ENCODE measurements at places on chromosomes 4 and X. TPM values are rescaled to one million over a fixed set of nuclear protein-coding genes. Genes with fewer than 3 reads are reported as not detected.

The FAM241A gene
- 2.7 TPM for total RNA-seq

The SLC26A1 gene
- 0.55 TPM for total RNA-seq

The GLRB gene
- total RNA-seq: not detected

The RADX gene
- 16.2 TPM for total RNA-seq

The PDHA1 gene
- total RNA-seq: 124 TPM

DNA sequence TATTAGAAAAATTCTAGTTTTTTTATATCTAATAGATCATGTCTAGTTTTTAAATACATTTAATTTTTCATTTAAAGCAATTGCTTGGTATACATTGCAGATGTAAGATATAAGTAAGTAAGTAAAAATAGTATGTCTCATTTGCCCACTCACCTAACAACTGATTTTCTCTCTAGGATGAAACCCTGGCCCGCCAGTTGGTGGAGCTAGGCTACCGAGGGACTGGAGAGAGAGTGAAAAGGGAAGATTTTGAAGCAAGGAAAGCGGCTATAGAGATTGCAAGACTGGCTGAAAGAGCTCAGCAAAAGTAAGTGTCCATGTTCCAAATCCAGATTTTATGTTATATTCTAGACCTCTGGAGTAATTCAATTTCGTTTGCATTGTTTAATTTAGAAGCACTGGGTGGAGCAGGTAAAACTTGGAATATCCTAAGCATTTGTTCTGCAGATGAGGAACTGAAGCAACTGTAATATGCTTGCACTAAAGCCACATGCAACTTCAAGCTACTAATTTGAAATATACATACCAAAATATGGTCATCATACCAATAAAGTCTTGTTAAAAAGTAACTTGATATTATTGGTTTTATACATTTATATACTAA lies 27.1 kb downstream of the CFAP299 start:
- no peak overlapping the region for H3K27ac ChIP-seq
- no peaks in the 10 kb centered on the region for H3K36me3 ChIP-seq
- peaks cover 4% of the 10 kb centered on the region for H3K4me1 ChIP-seq
- peak; percentile 31 for DNase-seq
- H3K4me3 ChIP-seq: no peak overlapping the region
- peaks cover 6% of the 10 kb centered on the region for H3K27me3 ChIP-seq

DNA sequence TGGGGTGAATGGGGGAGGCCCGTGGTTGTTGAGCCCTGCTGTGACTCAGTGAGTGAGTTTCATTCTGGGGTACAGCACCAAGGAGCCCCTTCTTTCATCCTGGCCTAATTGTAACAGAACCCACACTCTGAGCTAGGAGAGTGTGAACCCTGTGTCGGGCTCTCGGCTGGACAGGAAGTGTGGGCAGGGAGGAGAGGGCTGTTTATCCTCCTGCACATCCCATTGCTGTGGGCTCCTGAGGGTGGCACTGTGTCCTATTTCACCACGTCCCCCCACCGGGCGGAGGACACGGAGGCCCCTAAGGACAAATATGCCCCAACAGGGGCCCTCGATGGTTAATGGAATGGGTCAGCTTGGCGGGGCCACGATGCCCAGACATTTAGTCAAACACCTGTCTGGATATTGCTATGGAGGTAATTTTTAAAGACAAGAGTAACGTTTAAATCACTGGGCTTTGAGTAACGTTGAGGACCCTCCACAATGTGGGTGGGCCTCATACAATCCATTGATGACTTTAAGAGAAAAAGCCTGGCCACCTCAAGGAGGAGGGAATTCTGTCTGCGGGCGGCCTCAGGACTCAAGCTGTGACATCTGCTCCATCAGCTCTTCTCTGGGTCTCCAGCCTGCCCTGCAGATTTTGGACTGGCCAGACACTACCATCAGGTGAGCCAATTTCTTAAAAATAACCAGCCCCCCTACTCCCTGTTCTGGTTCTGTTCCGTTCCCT lies 46.1 kb upstream of the SORCS2 start:
- H3K36me3 ChIP-seq: no peaks in the 10 kb centered on the region
- H3K27me3 ChIP-seq: peaks cover 4% of the 10 kb centered on the region

DNA sequence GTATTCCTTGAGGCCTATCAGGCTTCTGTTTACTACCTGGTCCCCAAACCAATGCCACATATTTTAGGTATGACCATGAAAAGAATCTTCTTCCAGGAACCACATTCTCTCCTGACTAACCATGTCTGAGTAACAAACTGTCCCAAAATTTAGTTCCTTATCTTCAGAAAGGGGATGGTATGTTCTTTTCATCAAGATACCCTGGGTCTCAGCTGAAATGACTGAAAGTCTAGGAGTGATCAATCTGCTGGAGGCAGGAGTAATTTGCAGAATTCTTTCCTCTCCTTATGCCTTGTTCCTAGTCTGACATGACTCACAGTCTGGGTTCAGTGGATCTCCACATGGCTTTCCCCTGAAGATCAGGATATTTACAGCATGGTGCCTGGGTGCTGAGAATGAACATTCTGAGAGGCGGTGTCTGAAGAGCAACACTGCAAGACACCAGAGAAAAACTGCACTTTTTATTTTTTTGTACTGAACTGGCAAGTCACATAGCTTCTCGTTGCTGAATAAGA lies 665.5 kb downstream of the TLL1 start:
- no peaks in the 10 kb centered on the region for H3K4me1 ChIP-seq
- H3K27ac ChIP-seq: no peak overlapping the region
- H3K36me3 ChIP-seq: no peaks in the 10 kb centered on the region
- H3K4me3 ChIP-seq: no peak overlapping the region
- H3K27me3 ChIP-seq: no peaks in the 10 kb centered on the region

GRCh38 chrX:134006484-134007161 lies 21.2 kb upstream of the GPC3 start:
- H3K4me1 ChIP-seq: no peaks in the 10 kb centered on the region
- H3K27me3 ChIP-seq: no peaks in the 10 kb centered on the region
- no peaks in the 10 kb centered on the region for H3K36me3 ChIP-seq
- H3K4me3 ChIP-seq: no peak overlapping the region

GRCh38 chr4:54017974-54018373 lies 46.4 kb downstream of the CHIC2 start:
- no peaks in the 10 kb centered on the region for H3K27me3 ChIP-seq
- no peak overlapping the region for H3K4me3 ChIP-seq
- DNase-seq: no peak
- peaks cover 3% of the 10 kb centered on the region for H3K4me1 ChIP-seq
- H3K27ac ChIP-seq: no peak overlapping the region

GRCh38 chr4:98786866-98787265 lies 128.5 kb upstream of the TSPAN5 start:
- no peaks in the 10 kb centered on the region for H3K27me3 ChIP-seq
- H3K4me1 ChIP-seq: no peaks in the 10 kb centered on the region
- H3K36me3 ChIP-seq: no peaks in the 10 kb centered on the region

GRCh38 chrX:48802089-48802904 lies 430 bp downstream of the HDAC6 start:
- H3K4me3 ChIP-seq: peak overlapping the region; percentile 36
- no peak for DNase-seq
- peaks cover 7% of the 10 kb centered on the region for H3K36me3 ChIP-seq

DNA sequence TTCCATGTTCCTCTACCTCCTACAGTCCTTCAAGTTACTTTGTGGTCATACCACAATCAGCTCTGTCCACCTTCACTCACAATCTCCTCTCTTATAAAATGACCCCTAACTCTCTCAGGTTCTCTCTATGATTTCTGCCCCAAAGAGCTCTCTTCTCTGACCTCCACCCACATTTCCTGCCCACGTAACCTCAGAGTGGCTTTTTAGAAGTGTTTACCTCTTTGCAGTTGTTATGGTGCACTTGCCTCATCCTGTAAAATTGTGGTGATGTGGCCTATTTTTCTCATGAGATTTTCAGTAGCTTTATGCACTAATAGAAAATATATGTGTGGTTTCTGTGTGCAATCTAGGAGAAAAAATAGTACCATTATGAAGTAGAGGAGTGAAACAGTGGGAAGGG lies 215.8 kb downstream of the PACRGL start:
- no peak overlapping the region for H3K27ac ChIP-seq
- no peaks in the 10 kb centered on the region for H3K36me3 ChIP-seq
- no peak overlapping the region for H3K4me3 ChIP-seq
- H3K4me1 ChIP-seq: peaks cover 13% of the 10 kb centered on the region
- H3K27me3 ChIP-seq: no peaks in the 10 kb centered on the region

DNA sequence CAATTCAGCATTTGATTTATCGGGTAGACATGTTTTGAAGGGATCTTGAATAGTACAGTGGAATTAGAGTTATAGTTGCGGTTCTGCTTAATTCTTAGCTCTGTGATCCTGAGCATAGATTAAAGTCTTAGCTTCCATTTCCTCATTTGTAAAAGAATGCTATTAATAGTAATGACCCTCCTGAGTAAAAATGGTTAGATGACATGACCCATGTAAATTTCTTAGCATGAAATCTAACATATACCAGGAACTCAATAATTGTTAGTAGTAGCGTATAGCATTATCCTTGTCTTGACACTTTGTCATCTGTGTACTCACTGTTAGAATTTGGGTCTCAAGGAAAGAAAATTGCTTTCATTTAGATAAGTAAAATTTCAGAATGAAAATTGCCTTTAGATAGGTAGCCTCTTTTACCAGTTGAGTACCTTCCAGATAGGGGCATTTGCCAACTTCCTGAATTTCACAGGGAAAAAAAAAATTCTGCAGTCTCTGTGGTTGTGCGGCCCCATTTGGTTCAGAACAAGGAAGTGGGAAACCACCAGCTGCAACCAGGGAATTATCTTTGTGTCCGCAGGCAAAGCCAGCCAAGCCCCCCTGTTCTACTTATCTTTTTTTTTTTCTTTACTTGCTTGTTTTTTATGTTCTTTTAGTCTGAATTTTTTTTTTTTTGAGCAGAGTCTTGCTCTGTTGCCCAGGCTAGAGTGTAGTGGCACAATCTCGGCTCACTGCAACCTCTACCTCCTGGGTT lies 86.9 kb downstream of the TMEM164 start:
- no peak overlapping the region for H3K27ac ChIP-seq
- H3K4me1 ChIP-seq: no peaks in the 10 kb centered on the region
- H3K4me3 ChIP-seq: no peak overlapping the region
- H3K27me3 ChIP-seq: no peaks in the 10 kb centered on the region

DNA sequence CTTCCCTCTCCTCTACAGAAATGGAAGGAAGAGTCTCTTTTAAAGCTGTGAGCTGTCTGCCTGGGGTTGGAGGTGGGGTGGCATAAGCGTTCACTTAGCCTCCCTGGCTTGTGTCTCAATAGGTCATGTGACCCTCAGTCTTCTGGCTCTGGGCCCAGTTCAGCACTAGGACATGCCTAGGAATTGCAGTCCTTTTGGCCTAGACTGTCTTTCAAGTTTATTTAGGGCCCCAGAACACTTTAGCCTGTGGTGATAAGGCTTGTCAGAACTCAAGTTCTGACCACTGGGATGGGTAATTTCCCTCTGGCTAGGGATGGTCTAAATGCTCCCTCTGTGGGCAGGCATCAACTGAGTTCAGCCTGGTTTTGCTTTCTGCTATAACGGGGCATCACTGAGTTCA lies 34.3 kb upstream of the ARMCX4 start:
- no peak overlapping the region for H3K4me3 ChIP-seq
- no peaks in the 10 kb centered on the region for H3K4me1 ChIP-seq
- no peak for DNase-seq
- no peaks in the 10 kb centered on the region for H3K36me3 ChIP-seq
- no peaks in the 10 kb centered on the region for H3K27me3 ChIP-seq
- no peak overlapping the region for H3K27ac ChIP-seq

- no peaks in the 10 kb centered on the region for H3K4me1 ChIP-seq
- H3K4me3 ChIP-seq: no peak overlapping the region
- no peak overlapping the region for H3K27ac ChIP-seq
- DNase-seq: no peak
- H3K36me3 ChIP-seq: no peaks in the 10 kb centered on the region
Measured at GRCh38 chr4:185709802-185710486, 102.0 kb downstream of the SORBS2 start.

DNA sequence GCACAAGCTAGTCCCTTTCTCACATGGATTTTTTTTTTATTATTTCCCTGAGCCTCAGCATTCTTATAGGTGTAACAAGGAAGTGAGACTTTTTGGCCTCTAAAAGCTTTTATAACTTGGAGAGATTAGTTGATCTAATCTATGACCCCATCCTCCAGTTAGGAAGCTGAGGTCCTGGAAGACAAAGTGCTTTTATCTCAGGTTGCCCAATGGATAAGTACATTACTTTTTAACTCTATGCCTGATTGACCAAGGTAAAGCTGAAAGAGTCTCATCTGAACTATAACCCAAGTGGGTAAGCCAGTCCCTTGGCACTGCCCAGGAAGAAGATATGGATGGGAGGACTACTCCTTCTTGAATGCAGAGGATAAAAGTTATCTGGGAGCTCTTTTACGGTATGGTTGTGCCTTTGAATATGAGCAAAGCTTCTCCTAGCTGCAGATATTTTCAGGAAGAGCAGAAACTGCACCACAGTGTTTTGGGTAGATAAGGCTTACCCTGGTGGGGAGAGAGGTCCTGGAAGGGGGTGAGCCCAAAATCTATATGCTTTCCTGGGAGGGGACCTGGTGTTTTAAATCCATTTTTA lies 40.2 kb downstream of the VSIG4 start:
- H3K36me3 ChIP-seq: no peaks in the 10 kb centered on the region
- no peak overlapping the region for H3K4me3 ChIP-seq
- H3K4me1 ChIP-seq: peaks cover 47% of the 10 kb centered on the region
- DNase-seq: no peak
- no peaks in the 10 kb centered on the region for H3K27me3 ChIP-seq
- H3K27ac ChIP-seq: no peak overlapping the region
